ENCODE measurements at places on chromosomes 5 and 9.

GRCh38 chr5:10611290-10611689, 47.4 kb downstream of the ANKRD33B start:
- DNase-seq: no peak

DNA sequence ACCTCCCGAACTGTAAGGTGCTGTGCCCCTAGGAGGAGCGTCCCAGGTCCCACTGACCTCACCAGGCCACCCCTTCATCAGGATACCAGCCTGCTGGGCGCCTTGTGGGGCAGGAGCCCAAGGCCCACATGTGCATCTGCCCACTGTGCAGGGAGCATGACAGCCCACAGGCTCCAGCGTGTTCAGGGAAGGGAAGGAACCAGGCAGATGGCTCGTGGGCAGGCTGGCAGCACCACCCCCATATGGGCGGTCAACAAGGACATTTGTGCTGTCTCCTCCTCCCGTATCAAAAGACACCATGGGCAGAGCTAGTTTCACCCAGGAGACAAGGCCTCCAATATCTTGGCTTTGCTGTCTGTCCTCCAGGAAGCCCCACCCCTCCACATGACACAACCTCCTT, 85.5 kb upstream of the PPP1R26 start:
- no peak for DNase-seq

- DNase-seq: no peak
Measured at GRCh38 chr9:81814401-81814793, 113.8 kb upstream of the SPATA31D4 start.

DNA sequence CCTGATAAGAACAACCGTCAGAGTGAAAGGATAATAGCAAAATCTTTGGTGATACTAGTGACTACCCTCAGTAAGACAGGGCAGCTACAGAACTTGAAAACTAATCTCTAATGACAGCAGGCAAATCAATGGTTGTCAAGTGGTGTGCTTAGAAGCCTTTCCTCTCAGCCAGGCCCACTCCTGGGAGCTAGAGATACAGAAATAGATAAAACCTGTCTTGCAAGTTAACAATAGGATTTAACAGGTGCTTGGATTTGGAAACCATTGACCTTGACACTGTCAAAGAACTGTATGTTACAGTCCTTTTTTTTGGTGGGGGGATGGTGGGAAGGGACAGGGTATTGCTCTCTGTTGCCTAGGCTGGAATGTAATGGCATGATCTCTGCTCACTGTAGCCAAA, 118.6 kb downstream of the BASP1 start:
- no peak for DNase-seq

GRCh38 chr5:115850744-115851416, 9.1 kb downstream of the AP3S1 start:
- no peak for DNase-seq

- no peak for DNase-seq
Measured at GRCh38 chr5:16558984-16559629, 57.7 kb downstream of the RETREG1 start.

GRCh38 chr5:79318935-79319614, 83.1 kb downstream of the JMY start:
- no peak for DNase-seq

GRCh38 chr5:36507332-36507952, 99.0 kb upstream of the SLC1A3 start:
- peak; percentile 55 for DNase-seq

DNA sequence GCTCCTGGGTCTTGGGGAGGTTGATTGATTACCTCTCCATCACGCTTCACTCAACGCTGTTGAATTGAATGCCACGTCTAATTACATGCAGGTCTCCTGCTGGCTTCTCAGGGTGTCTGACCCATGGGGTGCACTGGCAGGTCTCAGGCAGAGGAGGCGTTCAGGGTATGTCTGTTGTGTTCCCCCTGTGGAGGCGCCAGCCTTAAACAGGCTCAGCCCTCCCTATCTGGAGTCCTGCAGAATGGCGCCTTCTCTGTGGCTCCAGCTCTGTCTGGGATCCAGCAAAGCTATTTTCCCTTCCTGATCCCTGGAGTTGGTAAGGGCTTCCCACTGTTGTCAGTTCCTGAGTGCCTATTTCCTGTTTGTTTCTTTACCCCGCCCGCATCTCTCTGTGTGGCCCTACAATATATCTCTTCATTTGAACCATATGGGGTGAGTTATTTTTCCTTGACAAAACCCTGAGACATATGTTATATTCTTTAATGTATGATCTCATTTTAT, 150.0 kb downstream of the NTRK2 start:
- DNase-seq: no peak

DNA sequence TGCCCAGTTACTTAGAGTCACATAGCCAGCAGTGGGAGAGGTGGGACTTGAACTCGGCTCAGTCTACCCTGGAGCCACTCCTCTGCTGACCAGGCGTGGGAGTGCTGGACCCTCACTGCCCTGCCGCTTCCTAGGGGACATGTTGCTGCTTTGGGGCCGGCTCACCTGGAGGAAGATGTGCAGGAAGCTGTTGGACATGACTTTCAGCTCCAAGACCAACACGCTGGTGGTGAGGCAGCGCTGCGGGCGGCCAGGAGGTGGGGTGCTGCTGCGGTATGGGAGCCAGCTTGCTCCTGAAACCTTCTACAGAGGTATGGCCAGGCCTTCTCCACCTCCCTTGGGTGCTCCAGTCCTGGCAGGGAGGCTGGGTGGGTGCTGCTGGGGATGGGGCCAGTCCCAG, 3.4 kb upstream of the CACFD1 start:
- DNase-seq: no peak

- no peak for DNase-seq
Measured at GRCh38 chr5:10839118-10839517, 78.1 kb upstream of the DAP start.

GRCh38 chr5:58498340-58498942, 7.2 kb downstream of the GAPT start:
- DNase-seq: no peak

DNA sequence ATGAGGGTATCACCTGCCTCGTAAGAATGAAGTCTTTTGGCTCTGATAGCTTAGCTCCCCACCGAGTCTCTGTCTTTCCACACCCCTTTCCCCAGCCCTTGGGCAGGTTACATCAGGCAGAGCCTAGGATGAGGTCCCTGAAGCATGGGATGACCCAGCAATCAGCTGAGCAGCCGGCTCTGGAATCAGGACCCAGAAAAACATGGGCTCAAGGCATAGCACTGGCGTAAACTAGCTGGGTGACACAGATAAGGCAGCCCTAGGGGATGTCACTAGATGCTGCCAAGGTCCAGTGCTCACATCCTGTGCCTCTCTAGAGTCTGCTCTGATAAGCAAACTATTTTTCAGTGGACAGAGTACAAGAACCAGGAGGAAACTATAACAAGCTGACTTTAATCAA, 26.6 kb downstream of the IDNK start:
- no peak for DNase-seq

DNA sequence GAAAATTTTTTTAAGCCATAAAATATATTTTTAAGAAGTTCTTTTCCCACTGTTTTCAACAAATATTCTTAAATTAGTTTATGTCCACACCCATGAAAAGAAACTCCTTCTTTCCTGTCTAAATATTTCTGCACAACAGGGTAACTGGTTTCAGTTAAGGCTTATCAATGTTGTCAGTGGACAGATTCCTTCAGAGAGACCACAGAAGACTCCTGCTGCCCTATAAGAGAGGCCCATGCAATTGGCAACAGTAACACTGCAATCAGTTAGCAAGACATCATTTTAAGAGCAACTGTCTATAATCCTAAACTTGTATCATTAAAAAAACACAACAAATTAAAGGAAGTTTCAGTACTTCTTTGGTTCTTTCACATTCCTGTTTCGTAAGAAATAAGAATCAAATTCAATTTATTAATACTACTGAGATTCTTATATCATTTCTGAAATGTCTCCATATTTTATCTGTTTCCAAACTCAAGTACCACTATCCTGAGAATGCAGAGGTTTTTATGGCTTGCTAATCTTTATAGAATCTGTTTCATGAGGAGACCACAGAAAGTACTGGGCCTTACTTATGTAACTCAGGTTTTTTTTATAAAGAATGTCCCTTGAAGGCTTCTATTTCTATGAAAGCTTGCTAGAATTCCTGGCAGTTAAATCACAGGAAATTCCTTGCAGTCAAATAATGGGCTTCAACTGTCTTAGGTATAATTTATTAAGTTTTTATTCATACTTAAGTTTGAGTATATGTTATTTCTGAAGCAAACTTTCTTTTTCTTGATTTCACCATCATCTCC, 240.2 kb downstream of the RFX3 start:
- DNase-seq: no peak

DNA sequence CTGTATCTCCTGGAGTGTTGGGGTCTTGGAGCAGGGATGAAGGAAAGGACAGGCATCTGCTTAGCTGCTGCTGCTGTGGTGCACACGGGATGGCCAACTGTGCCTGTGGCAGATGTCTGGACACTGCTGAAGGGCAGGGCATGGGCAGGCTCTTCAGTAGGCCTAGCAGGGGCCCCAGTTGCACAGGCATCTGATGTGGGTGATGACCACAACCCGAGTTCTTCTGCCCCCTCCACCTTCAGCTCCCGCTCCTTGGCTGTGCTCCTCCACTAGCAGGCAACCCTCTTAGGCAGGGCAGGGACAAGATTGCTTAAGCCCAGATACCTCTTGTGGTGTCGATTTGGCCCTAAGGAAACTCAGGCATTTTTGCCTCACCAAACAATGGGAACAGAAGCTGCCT, 9.0 kb upstream of the MEGF10 start:
- DNase-seq: no peak

GRCh38 chr5:4370218-4370617, 769.9 kb upstream of the ADAMTS16 start:
- DNase-seq: no peak

DNA sequence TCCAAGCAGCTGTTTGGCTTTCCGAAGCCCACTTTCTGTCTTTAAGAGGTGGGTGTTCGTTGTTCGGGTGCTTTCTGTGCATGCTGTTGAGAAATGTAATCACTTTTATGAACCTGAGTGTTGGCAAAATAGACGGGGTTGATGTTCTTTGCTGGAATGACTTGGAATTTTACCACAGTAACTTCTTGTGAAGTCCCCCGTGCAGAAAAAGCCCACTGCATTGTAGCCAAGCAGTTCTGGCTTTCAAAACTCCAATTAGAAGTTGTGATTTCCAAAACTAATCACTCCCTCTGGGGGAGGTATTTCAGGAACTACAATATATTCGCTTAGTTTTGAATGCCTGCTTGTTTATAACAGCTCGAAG, 111.1 kb downstream of the PAM start:
- no peak for DNase-seq

DNA sequence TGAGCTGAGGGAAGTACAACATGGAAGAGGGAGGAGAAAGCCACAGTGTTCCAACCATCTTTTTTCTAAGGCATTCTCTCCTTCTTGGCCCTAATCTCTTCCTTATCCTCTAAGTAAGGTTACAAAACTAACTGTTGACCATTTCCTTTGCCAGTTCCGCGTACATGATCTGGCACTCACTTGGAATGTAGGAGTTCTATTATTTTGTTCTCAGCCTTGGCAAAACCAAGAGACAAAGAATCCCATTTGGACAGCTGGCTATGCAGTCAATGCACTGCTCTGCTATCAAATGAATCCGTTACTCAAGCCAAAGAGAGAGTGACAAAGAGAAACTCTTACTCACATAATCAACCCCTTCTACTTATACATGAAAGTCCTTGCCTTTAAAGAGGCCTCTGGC, 410.3 kb downstream of the DTWD2 start:
- DNase-seq: no peak

- no peak for DNase-seq
Measured at GRCh38 chr9:117662651-117663050, 41.6 kb upstream of the TLR4 start.

Data from effector CD4-positive, alpha-beta T cell (primary cell).